EH (cell line): ENCODE measurements at places on chromosomes 11 and 22.

- DNase-seq, result no peak
These were observed 30.4 kb downstream of the SLC22A12 start for GRCh38 chr11:64621283-64622019.

- DNase-seq, result peak; percentile 64
These were observed 15.1 kb downstream of the CWC15 start for GRCh38 chr11:94958121-94958696.

- no peak for DNase-seq
These were observed 3.1 kb downstream of the RAB30 start for GRCh38 chr11:83068568-83068967.

- DNase-seq, result peak; percentile 71
These were observed 35.6 kb upstream of the ACER3 start for GRCh38 chr11:76824980-76825725.

GRCh38 chr11:31764261-31764660, 46.9 kb downstream of the PAX6 start:
- no peak for DNase-seq

DNA sequence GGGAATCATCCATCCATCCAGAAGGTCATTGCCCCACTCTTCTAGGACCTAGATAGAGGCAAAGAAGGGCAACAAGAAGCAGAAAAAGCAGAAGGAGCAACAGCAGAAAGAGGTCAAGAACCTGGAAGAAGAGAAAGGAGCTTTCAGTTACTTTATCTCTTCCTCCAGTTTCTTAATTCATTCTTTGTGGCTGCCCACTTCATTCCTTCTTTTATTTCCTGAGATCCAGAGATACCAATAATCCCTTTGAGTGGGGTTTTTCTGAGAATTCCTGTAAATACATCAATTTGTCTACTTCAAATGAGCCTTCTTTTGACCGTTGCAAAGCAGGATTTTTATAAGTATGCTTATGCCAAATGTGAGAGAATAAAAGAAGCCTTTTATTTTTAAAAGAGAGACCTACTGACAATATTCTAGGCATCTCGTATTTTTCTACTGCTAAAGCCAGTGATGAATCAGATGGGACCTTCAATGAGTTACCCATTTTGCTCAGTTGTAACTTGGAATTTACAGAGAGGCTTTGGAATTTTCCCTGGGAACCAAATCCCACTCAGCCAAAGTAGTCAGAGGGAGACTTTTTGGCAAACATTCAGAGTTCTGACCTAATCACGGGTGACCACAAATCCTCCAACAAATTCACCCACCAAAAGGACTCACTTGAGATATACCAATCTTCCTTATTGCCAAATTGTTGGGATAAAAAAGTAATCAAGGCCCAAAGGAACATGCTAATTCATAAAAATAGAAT, 54.9 kb downstream of the ZC3H12C start:
- DNase-seq, result peak; percentile 86

DNA sequence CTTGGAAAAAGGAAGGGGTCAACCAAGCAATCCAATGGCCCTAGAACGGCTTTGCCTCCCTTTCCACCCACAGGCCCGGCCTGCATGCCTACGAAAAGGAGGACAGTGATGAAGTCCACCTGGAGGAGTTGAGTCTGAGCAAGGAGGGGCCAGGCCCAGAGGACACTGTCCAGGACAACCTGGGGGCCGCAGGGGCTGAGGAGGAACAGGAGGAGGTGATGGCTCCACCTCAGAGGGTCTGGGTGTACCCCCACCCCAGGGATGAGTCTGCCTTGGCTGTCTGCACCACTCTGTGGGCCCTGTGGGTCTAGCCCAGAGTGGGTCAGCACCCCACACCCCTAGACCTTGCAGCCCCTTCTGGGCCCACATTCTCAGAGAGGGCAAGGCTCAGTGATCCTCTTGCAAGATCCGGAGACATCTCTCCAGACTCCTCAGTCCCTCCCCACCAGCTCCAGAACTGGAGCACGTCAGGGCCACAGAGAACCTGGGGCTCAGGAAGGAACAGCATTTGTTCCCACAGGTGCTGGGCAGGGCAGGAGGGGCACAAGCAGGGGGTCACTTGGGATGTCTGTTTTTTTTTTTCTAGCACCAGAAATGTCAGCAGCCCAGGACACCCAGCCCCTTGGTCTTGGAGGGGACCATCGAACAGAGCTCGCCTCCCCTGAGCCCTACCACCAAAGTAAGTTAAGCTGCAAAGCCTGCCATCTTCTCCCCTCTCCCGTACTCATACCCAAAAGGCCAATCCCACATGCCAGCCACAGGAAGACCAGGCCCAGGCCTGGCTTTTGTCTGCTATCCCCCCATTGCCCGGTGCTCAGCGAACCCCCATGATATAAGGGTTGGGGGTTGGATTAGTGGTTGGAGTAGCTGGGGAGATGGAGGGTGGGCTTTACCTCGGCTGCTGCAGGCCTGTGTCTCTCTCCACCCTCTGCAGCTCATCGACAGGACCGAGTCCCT, 8.1 kb downstream of the PRR33 start:
- DNase-seq, result no peak

DNA sequence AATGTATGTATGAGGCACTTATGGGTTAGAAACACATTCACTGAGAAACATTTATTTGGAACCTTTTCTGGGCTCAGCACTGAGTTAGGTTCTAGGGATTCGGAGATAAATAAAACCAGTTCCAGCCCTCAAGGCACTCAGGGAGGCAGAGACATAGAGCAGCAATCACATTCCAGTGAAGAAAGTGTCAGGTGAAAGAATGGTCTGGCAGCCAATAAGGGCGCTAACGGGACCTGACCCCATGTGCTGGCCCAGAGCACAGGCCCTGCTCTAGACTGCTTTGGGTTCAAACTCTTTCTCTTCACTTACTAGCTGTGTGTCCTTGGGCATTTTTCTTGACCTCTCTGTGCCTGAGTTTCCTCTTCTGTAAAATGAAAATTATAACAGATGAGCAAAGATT, 146.0 kb upstream of the SYT13 start:
- no peak for DNase-seq

DNA sequence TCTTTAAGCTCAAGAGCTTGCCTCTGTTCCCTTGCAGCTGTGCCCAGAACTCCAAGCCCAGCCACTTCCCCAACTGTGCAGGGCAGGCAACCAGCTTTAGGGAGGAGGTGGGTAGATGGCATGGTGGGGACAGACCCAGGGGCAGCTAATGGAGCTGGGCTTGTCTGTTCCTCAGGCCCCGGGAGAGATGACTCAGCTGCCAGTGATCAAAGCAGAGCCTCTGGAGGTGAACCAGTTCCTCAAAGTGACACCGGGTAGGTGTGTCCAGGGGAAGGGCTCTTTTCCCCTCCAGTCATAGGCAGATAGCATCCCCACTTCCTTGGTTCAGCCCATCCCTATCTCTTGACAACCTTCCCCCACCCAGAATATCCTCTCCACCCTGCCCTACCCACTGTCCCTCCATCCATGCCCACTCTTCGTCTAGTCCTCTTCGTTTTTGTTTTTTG, 32.4 kb downstream of the CREB3L1 start:
- DNase-seq, result no peak

DNA sequence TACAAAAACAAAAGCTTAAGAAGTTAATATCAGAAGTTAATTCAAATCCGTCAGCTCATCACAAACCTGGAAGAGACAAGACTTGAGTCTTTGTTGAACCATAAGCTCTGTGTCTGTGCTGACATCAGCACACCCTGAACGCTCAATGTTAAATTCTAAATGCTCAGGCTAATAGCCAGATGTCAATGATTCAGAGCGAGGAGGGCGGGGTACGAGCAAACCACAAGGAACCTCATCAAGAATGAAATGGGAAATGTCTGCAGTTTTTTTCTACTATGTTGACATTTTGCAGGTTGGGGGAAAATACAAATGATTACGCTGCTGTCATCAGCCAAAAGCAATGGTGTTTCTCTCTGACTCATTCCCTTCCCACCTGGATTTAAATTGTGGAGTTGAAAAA, 1057.2 kb downstream of the NTM start:
- DNase-seq, result peak; percentile 76

GRCh38 chr22:49193348-49193747, 634.3 kb downstream of the BRD1 start:
- DNase-seq, result no peak

GRCh38 chr11:91717169-91717568, 507.4 kb upstream of the FAT3 start:
- DNase-seq, result no peak

DNA sequence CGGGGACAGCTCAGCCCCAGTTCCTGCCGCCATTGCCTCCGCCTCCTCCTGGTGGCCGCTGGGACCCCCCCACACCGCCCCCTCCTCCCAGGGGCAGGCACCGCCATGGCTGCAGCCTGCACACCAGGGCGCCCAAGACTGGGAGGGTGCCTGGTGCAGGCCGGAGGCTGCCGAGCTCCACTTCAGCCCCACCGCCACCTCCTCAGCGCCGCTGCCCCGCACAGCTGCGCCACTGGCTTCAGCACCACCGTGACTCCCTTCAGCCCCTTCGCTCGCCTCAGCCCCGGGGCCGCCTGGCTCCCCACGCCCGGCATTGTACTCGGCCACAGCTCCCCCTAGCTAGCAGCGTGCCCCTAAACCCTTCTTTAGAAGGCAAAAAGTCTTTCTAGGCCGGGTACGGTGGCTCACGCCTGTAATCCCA, 131.1 kb downstream of the CRYBB2 start:
- DNase-seq, result no peak

- DNase-seq, result peak; percentile 70
These were observed 36.0 kb downstream of the PARVA start for GRCh38 chr11:12413141-12414052.

DNA sequence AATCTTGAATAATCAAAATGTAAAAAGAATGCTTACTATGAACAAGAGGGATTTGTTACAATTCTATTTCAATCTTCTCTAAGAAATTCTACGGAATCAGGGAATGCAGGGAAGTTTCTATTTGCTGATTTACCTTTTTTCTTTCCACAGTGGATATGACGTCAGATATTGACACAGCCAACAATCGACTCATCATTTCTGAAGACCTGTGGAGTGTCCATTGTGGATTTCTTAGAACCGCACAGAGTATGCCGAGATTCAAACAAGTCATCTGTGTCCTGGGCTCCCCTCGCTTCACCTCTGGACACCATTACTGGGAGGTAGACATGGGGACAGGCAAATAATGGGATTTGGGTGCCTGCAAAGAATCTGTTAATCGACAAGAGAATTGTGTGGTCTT, 4.1 kb upstream of the RFPL1 start:
- no peak for DNase-seq

GRCh38 chr11:46018651-46019050, 96.2 kb downstream of the LARGE2 start:
- DNase-seq, result no peak

DNA sequence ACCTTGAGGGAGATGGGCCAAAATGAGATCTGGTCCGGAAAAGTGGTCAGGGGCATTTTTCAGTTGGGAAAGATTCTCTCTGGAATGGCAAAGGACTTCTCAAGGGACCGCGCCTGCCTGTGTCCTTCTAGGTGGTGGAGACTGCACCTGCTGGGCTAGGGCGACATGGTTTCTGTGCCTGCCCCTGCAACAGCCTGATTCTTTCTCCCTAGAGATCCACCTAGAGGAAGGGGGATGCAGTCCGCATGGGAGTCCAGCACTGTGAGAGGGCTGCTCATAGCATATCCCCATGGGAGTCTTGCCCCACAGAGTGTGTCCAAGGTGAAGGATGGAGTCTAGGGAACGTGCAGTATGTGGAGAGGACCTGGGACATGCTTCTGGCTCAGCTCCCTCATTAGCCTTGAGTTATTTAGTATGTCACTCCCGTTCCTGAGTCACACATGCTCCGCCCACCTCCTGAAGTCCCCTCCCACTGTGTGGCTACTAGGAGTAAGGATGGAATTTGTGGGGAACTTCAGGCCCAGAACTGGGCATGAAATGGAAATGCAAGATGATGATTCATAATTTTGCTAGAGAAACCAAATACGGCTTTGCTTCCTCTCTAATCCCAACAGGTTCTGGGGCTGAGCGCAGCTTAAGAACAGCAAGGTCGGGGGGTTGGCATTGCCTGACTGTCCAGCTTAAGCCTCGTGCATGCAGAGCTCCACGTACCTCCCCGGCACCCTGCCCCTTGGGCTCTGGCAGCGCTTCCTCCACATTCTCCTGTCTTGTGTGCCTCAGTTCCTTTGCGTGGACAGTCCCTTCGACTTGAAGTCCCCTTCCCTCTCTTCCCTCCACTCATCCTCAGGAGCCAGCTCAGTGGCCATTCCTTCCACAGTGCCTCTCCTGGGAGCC, 35.0 kb downstream of the GRIK4 start:
- DNase-seq, result peak; percentile 98

DNA sequence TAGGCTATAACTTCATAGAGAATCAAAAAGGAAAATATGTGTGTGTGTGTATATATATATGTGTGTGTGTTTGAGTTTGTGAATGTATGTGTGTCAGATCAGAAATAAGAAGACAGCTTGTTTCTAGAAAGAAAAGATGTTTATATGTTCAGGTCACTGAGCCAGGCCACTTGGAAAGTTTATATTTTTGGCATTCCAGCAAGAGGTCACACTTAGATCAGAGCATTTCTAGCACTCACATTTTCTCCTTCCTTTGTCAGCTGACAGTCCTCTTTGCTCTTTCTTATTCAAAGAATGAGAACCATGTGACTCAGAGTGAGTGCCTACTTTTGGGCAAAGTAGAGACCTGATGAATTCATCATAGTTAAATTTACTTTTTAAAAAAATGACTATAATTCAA, 22.9 kb downstream of the RAB38 start:
- peak; percentile 48 for DNase-seq

DNA sequence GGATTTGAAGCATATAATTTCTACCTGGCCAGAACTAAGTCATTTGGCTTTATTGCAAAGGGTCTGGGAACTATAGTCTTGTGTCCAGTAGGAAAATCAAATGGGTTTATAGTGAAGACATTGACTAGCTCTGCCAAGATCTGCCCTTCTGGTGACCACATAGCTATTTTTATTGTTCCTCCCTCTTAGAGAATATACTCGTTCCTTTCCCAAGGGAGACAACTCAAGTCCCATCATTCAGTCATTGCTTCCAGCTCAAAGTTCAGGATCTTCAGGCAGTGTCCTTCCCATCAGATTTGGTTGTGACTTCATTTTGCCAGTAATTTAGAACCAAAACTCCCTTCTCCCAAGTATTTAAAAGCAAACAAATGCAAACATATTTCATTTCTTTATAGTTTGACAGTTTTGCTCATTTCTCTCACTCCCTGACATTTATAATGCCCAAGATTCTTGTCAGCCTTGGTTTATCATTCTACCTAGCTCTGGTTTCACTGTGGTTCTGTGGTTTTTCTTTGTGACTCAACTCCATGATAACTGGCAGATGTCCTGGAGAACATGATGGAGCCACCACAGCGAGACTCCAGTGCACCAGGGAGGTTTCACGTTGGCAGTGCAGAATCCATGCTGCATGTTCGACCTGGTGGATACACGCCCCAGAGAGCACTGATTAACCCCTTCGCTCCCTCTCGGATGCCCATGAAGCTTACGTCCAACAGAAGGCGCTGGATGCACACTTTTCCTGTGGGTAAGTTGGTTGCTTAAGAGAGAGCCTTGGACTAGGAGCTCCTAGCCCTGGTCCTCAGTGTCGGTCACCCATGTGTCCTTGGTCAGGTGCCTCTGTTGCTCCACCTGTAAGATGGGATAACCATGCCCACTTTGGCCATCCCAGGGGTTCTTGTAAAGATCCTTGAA, 64.9 kb downstream of the DEPDC5 start:
- DNase-seq, result peak; percentile 62

GRCh38 chr11:48161951-48162884, 54.4 kb upstream of the OR4B1 start:
- DNase-seq, result no peak
